ENCODE measurements at places on chromosomes 4 and X.

DNA sequence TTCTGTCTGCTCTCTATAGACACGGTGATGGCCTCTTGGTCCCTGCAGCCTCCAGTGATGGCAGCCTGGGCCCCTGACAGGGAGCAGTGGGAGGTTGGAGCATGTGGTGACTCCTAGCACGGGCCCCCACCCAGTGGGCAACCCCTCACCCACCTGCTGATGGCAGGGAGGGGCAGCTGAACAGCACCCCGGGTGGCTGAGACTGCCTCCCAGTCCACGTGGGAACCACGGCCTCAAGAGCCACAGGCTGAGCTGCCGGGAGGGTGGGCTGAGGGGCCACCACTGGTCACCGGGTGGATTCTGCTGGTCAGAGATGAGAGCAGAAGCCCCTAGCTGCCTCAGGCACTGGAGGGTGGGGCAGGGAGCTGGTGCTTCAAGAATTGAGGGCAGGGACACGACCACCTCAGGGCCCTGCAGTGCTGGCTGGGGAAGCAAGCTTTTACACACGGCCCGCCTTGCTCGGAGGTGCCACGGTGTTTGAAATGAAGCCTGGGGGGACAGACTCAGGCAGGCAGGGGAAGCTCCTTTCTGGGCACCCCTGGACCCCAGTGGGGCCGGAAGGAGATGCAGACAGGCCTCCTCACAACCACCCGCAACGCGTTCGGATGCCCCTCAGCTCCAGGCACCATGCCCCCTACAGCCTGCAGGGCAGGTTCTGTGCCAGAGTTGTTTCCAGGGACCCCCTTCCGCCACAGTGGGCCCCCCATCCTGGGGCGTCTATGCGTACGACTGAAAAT lies 6.3 kb upstream of the HAUS3 start:
- DNase-seq = no peak

DNA sequence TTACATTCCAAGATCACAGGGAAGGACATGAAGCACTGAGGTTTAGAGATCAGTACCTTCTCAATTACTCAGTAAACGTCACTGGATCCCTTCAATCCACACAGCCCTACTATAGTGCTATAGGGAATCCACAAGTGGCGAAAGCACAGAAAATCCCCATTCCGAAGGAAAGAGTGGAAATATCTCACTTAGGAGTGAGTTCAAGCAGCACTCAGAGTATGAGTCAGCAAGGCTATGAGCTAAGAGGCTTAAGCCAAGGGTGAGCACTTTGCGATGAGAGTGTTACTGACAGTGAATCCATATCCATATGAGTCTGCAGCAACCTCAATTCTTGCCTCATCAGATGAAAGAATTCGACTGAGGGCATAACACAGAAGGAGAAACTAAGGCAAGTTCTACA lies 165.1 kb downstream of the VSIG4 start:
- no peak for DNase-seq

DNA sequence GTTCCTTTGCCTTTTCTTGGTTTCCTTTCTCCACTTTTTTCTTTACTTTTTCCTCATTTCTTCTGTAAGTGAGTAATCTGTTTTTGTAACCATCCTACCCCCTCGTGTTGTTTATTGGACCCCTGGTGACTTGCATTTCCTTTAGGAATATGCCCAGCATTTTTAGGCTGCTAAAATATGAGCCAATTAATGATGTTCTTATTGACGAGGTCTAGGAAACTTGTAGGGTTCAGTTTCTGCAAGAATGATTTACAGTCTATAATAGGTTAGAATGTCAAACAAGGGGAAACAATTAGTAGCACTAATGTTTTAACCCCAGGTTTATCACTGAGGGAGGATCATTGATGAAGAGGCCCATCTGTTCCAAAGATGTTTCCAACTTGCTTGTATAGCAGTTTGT lies 79.0 kb downstream of the CPE start:
- DNase-seq = no peak

DNA sequence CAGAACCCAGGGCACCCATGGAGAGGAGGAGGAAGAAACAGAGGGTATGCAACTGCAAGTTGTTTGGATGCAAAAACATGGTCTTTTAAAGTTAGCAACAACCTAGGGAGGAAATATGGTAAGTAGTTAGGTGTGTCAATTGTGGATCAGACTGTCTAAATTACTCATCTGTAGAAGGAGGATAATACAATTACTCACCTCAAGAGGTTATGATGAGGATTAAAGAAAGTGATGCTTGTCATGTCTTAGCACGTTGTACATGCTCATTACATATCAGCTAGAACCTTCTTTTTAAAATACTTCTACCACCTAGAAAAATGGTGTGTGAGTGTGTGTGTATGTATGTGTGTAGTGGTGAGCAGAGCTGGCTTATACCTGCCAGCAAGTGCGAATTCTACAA lies 2.3 kb upstream of the C1QTNF7 start:
- no peak for DNase-seq

DNA sequence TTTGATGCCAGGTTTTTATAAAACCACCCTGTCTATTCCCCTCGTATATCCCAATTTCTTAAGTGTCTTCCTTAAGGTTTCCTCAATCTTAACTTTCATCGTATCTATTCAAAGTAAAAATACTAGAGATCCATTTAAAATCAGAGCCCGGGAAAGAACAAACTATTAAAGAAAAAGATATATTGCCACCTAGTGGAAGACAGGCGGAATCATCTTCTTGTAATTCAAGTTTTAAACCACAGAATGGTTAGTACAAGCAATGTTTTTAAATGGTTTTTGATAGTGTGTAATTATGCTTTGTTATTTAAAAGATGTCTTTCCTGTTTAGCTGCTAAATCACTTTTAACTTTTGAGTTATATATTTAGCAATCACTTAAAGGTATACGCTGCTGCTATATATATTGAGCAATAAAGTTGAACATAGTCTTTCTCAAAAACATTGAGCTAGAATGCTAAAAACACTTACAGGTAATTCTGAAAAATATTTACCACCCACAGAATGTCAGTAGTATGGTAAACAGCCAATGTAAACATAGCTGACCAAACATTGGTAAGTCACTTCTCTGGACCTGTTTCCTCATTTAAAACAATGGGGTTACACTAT lies 18.2 kb downstream of the PRDM8 start:
- no peak for DNase-seq

GRCh38 chr4:144969821-144970220 lies 128.2 kb downstream of the ANAPC10 start:
- DNase-seq = no peak

- no peak for DNase-seq
Observed at GRCh38 chr4:162841753-162842152, 324.9 kb downstream of the NAF1 start.

DNA sequence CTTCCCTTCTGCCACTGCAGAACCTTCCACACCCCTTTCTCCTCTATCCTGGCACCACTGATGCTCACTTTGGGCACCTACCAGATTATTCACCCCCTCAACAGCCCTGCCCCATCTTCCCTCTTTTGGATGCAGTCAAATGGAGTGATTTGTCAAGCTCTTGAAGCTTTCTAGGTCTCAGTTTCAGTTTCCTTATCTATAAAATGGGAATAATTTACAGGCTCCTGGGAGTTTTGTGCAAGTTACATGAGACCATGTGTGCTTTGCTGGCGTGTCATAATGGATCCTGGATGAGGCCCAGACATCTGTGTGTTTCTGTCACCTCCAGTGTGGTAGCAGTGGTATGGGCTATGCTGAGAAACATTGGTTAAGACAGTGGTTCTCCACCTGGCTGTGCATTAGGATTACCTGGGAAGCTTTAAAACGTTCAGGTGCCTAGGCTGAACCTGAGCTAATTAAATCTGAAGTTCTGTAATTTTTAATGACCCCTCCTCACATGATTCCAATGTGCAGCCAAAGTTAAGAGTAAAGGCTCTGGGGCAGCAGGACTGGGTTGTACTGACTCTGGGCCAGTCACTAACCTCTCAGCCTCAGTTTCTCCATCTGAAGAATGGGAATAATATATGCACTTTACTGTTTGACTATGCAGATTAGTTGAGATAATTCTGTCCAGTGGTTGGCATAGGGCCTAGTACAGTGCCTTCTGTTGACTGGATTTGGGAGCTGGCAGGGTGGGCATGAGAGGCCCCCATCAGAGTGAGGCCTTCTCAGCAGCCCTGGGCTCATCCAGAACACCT lies 6.8 kb upstream of the MGST2 start:
- no peak for DNase-seq

Data from vagina (tissue), 2 donors.